Pulmonary artery endothelial cell (primary cell): ENCODE measurements at places on chromosomes 3 and 15.

DNA sequence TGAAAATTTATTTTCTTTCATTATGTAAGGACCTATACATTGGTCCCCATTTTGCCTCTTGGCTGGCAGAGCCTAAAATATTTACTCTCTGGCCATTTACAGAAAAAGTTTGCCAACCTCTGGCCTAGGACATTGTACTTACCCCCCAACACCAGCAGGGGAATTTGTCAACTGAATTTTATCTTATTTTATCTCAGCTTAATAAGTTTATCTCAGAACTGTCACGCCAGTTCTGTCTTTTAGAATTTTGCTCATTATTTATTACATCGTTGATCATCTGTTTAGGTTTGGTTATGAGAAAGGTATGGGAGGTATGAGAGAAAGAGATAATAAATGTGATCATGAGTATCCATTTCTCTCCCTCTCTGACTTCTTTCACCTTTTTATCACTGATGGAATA, 38.3 kb downstream of the CHD2 start:
- no peak for DNase-seq

DNA sequence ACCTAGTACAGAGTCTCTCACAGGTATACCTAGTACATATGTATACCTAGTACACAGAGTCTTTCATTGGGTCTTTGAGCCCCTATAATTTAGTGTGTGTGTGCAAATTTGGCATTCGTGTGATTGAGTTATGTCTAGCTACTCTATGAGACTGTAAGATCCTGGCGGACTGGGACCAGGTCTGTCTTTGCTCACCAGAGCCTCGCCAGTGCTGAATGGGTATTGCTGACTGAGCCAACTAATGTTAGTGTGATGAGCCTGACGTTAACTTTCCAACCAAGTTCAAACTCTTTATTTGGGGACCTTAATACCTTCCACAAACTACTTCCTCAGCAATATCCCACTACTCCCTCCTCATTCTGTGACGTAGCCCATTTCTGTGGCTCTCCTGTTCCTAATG, 35.6 kb downstream of the SETMAR start:
- no peak for DNase-seq

DNA sequence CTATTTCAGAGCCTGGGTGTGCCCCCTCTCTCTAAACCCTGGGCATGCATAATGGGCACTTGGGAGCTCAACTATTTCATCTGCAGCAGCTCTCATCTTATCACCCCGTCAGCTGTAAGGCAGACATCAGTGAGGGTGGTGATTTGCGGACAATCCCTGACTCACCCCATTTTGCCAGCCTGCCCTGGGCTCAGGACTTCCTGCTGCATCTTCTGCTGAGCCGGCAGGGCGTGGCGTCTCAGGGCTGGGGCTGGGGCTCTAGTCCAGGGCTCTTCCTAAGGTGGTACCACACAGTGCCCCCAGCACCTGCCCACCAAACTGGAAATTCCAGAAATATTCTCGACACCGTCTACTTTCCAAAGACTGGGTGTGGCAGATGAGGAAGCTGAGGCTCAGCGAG, 925 bp upstream of the PSTPIP1 start:
- no peak for DNase-seq

DNA sequence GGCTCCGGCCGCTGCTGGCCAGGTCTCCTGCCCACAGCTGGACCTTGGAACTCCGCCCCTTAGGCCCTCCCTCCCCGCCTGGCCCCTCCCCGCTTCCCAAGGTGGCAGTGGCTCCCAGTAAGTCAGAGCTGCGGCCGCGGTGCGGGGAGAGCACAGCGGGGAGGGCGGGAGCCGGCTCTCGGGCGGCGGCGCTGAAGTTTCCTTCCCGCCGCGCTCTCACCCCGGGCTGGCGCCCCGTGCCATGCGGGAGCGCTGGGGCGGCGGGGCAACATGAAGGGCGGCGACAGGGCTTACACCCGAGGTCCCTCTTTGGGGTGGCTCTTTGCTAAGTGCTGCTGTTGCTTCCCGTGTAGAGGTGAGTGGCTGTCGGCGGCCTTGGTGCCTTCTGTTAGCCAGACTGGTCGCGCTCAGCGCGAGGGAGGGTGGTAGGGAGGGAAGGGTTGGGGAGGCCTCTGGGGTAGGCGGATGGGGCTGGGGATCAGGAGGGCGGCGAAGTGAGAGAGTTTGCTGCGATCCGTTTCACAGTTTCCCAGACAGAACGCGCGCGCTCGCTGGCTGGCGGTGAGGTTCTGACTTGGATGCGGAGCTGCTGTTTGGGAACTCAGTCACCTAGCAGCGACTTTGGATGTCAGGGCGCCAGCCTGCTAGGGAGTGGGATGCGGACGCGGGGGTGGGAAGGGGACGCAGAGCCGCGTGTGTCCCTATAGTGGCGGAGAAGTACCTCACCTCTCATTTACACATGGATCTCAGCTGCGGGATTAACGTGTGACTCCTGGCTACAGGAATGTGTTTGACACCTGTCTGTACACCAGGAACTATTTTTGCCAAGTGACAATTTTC, 145.5 kb upstream of the UMPS start:
- no peak for DNase-seq

GRCh38 chr3:48125013-48125705, 63.1 kb downstream of the CDC25A start:
- no peak for DNase-seq

DNA sequence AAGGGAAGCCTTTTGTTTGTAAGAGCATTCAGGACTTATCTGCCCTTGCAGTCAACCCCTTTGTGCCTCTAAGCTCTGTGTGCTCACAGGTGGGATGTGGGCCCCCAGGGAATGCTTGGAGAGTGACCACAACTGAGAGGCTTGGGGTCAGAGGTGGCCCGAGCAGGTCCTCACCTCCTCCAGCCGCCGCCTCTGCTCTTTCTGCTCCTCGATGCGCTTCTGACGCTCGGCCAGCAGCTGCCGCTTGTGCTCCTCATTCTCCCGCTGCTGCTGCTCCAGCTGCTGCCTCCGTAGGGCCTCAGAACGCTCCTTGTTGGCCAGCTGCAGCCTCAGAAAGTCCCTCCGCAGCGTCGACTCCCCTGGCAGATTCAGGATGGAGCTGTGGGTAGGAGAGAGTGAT, 130.8 kb upstream of the SLC2A2 start:
- DNase-seq: no peak

DNA sequence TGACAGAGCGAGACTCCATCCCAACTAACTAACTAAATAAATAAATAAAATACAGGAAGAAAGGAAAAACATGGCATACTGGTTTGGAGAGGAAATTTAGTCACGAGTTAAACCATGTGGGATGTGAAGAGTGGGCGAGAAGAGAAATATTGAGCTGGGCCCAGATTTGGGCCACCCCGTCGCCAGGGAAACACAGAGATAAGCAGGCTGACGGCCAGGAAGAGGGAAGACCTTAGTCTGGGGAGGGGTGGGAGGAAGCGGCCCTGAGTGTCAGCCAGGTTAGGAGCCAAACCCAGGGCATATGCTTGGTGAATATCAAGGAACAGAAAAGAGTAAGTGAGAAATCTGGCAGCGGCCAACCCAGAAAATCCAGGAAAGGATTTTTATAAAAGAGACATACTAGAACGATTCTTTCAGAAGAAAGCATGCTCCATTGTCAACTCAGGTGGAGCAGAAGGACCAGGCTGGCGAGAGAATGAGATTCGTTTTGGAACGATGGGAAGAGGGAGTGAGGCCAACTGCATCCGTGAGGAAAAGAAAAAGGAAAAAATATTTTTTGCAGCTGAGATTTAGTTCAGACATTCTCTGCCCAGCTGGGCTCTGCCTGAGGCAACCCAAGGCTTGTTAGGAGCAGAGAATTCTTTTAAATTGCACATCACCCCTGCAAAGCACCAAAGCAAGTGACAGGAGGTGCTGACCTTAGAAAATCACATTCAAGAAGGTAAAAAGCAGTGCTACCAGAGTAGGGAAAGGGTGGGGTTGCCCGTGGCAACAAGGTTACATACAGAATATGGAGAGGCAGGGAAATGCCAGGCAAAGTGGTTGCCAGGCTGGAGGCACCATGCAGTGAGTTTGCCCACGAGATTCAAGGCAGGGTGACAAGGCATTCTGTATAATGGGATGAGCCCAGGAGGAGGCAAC, 59.3 kb upstream of the RAD18 start:
- DNase-seq: no peak

GRCh38 chr3:4501927-4502326, 8.8 kb downstream of the ITPR1 start:
- no peak for DNase-seq

GRCh38 chr3:63807961-63808565, 11.0 kb upstream of the C3orf49 start:
- no peak for DNase-seq

DNA sequence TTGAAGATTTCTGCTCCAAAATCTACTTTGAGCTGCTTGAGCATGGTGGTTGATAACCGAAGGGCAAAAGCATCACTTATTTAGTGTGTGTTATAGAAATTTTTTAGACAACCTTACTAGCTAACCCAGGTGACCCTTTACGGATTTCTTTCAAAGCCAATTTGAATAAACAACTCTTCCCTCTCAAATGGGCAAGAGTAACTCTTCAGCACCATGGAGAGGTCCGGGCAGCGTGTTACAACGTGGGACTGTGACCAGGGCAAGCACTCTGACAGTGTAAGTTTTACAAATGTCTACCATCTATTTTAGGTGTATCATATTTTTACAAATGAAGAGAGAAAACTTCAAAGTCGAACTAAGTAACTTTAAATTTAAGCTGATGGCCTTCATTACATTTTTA, 471.8 kb downstream of the MFSD1 start:
- DNase-seq: no peak

DNA sequence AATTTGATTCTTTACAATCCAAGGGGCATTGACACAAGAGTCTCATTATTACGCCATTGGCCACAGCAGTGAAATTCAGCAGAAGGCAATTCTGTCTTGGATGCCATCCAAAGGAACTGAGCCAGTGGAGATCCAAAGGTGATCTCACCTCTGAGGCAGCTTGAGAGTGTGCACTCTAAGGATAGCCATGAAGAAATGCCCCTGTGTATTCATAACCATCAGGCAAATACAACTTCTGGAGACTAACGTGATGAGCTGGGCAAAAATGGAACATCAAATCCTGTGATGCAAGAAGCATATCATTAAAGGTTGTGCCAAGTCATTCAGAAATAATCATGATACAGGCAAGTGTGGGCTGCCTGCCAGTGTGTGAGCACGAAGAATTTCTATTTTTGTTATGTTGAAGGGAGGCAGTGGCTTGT, 41.4 kb downstream of the ROBO2 start:
- DNase-seq: no peak

DNA sequence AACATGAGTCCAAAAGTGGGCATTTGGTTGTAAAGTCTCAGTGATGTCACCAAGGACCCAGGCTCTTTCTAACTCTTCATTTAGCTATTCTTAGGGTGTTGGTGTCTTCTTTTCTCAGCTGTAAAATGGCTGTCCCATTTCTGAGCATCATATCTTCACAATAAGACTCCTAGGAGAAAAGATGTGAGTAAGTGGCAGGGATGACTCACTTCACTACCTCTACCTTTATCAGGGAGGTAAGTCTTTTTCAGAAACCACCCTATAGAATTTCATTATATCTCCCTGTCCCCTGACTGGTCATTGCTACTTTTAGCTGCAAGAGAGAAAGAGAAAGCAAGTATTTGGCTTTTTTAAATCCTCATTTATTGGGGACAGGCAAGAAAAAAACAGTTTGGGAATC, 300.2 kb upstream of the RBMS3 start:
- DNase-seq: no peak

- DNase-seq: no peak
Measured at GRCh38 chr3:152491922-152492321, 223.2 kb downstream of the MBNL1 start.

DNA sequence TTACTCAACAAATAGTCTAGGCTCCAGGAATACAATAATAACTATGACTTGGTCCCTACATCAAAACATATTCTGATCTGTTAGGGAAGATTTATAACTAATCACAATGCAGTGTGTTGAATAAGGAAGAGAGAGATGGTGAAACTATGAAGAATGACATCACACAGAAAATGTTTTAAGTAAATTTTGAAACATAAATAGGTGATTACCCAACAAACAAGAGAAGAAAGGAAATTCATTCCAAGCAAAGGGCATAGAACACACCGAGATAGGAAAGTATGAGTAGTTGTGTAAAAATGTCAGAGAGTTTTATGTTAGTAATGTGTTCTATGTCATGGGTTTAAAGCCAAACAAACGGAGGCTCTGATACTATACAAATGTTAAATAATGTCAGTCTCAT, 13.4 kb downstream of the SEC62 start:
- no peak for DNase-seq

DNA sequence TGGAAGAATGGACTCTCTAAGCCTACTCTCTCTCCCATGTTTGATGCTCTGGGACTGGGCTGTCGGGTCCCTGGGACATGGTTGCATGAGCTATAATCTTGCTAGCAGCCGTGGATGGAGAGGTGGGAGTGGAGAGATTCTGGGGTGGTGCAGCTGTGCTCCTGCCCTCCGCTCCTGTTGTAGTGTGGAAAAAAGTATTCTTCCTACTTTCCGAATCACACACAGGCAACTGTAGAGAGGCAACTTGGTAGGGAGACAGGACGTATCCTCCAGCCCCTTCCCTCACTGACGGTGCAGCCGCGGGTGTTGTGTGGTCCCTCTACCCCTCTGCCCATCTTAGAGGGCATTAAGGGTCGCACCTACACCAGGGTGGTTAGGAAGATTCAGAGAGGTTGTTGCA, 281.4 kb upstream of the TLE3 start:
- DNase-seq: no peak

DNA sequence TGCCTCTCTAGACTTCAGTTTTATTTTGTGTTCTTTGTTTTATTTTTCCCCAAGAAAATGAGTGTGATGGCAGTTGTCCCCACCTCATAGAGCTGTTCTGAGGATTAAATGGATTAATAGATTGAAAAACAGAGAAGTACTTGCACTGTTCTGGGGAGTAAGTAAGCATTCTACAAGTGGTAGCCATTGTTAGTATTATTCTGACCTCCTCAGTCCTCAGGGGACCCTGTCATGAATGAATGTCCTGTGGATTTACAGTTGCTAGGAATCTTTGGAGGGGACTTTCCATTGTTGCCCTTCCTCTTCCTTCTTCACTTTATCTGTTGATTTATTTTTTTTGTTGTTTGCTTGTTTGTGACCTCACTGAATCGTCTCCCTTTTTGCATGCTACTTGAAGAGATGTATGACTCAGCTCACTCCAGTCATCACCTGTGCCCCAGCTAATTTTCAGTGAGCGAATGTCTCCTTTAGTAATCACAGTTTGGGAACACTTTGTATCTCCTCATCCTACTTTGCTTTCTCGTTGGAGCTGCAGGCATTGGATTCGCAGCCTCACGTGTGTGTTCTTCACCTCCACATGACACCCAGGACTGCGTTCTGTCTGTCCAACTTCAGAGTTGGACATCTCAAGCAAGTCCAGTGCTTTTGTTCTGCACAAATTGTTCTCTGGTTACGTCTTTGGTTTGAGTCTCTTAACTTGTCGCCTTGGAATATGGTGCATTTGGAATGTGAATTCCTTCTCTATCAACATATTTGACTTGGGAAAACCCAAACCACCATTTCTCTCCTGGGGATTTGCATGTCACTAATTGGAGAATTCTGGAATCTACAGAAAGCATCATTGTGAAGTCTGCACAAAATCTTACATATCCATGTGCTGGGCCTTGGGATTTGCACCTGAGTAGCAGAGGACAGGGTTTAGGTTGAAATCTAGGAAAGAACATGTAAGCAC, 54.5 kb downstream of the LRTM1 start:
- DNase-seq: no peak

- DNase-seq: no peak
Measured at GRCh38 chr3:2958551-2958950, 151.6 kb downstream of the IL5RA start.
